ENCODE measurements at places on chromosomes 1 and 21.

DNA sequence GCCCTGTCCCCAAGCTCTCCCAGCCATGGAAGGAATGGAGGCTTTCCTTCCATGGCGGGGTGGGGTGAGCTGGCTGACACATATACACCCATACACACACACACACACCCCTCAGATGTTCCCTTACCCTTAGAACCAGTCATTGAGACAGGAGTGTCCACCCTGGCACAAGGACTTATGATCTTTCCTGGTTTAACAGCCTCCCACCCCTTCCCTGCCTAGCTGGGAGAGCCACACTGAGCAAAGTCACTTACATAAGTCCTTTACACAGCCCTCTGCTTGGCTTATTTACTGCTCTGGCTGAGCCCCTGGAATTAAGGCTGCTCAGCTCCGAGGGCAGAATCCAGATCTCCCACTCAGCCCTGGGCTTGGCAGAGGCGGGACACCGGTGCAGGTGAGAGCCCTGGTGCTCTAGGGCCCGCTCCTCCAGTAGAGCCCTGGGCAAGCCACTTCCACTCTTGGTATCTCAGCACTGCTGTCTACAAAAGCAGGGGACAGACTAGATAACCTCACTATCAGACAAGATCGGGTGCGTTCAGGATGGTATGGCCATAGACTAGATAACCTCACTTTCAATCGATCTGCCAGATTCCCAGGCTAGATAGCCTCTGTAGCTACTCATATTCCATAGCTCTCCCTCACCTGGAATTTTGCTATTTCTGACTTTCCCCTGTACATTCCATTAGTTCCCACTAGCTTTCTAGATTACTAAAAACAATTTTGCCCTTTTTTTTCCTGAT is 16.7 kb downstream of the SLC6A9 start:
- DNase-seq: no peak

- DNase-seq: no peak
Observed at GRCh38 chr1:153313288-153313687, 536 bp upstream of the PGLYRP3 start.

GRCh38 chr1:170682169-170682568 is 18.2 kb downstream of the PRRX1 start:
- no peak for DNase-seq

DNA sequence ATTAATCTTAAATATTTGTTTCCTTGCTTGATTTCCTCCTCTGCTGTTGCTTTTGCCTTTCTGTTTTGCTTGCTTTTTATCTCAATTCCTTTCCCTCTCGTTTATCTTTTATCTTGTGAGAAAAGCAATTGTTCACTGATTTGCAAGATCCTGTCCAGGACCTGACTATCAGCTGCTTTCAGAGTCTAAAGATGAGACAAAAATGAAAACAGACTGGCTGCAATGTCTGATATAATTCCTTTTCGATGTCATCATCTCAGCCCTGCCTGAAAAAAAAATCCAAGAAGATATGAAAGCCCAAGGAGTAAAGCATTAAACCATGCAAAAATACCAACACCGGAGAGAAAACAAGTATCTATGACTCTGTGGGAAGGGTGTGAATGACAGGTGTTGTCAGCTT is 225.5 kb downstream of the PATJ start:
- DNase-seq: no peak

All from HEK293T (cell line).